ENCODE measurements at places on chromosomes 2 and 18.

DNA sequence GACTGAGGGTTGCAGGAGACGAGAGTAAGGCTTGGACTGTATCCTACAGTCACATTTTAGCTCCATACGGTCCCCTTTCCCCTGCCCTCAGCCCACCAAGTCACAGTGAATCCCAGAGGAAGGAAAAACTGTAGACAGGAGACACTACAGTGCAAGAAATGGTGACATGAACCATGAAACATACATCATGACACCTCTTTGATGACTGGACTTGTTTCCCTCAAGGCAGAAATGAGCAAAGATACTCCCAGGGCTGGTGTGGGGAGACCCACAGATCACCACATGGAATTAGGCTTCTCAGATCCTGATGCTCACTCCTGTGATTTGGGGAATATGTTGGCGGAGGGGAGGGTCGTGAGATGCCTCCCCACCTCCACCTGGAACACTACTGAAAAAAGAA lies 48.2 kb upstream of the SPP2 start:
- H3K4me1 ChIP-seq = peaks cover 13% of the 10 kb centered on the region
- no peaks in the 10 kb centered on the region for H3K36me3 ChIP-seq
- H3K27ac ChIP-seq = no peak overlapping the region
- DNase-seq = no peak

DNA sequence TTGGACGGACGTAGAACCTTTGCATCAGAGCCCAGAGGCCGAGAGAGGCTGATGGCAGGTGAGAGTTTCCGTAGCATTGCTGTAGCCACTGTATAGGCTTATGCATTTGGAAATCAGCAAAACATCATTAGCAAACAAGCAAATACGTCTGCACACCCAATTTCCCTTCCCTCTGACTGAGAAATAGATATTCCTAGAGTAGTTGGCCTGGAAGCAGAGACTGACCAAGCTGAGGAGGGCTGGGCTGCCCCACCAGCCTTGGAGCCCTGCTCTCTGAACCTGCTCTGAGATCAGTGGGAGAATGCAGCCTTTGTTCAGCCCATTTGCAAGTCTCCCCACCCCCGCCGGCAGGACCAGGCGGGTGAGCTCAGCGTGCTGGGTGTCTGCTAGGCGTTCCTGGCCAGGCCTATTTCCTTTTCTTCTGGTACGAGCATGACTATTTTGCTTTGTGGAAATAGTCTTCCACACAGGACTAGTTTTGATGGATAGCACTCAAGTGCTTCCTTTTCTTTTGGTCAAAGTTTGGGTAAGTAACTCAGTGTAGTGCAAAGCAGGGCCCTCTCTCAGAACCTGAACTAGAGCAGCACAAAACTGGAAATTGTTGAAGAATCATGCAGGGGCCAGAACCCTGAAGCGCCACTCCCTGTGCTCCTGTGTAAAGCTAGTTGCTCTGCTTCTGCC lies 21.9 kb upstream of the RNF149 start:
- H3K27ac ChIP-seq = no peak overlapping the region
- DNase-seq = peak; percentile 29

GRCh38 chr2:174588463-174588862 lies 9.1 kb downstream of the WIPF1 start:
- peaks cover 2% of the 10 kb centered on the region for H3K4me1 ChIP-seq
- no peaks in the 10 kb centered on the region for H3K27me3 ChIP-seq

GRCh38 chr2:24365051-24365450 lies 4.7 kb upstream of the ITSN2 start:
- H3K4me1 ChIP-seq = no peaks in the 10 kb centered on the region
- H3K4me3 ChIP-seq = no peak overlapping the region
- no peak overlapping the region for H3K27ac ChIP-seq

DNA sequence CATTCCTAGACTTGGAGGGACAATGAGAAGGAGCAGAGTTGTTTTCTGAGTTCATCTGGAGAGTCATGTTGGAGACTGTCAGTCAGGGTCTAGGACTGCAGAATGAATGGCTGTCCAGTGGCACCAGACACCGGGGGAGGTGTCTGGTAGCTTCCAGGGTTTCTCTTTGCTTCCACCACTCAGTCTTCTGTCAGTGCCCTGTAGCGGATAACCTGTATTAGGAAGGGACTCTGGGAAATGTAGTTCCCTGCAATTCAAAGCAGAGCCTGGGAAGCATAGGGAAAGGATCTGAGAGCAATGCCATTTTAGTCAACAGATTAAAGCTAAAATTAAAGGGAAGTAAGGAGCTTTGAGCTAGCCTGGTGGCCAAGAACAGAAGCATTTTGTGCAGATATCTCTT lies 257.9 kb downstream of the THSD7B start:
- DNase-seq = no peak
- H3K27ac ChIP-seq = no peak overlapping the region
- H3K36me3 ChIP-seq = no peaks in the 10 kb centered on the region
- no peaks in the 10 kb centered on the region for H3K27me3 ChIP-seq
- H3K4me3 ChIP-seq = no peak overlapping the region

Measured in astrocyte (in vitro differentiated cells and primary cell).